Uterine smooth muscle cell (primary cell): ENCODE measurements at places on chromosomes 6 and 20. TPM values are rescaled to one million over a fixed set of nuclear protein-coding genes. Genes with fewer than 3 reads are reported as not detected.

The ESR1 gene
- 8.2 and 15.1 TPM in 2 replicates for total RNA-seq

The DYNLT2 gene
- total RNA-seq, result 1.5 and 2.0 TPM in 2 replicates

The TRERF1 gene
- 4.1 and 7.2 TPM in 2 replicates for total RNA-seq

The CALHM5 gene
- 1.00 and 3.0 TPM in 2 replicates for total RNA-seq

The ASIP gene
- total RNA-seq, result not detected in 2 replicates

The OR2H2 gene
- not detected in 2 replicates for total RNA-seq

The GPR6 gene
- not detected in 2 replicates for total RNA-seq

The ANKEF1 gene
- 1.00 and 1.9 TPM in 2 replicates for total RNA-seq

The SLC17A3 gene
- total RNA-seq, result not detected in 2 replicates

The KCNG1 gene
- total RNA-seq, result 78.0 and 103 TPM in 2 replicates

The CGA gene
- 0.77 TPM in 1 of 2 replicates, not detected in the other for total RNA-seq

The KIF25 gene
- total RNA-seq, result not detected in 2 replicates

The RAET1L gene
- not detected in 2 replicates for total RNA-seq

The TRIM10 gene
- 0.12 TPM in 1 of 2 replicates, not detected in the other for total RNA-seq

The ZNF831 gene
- not detected in 2 replicates for total RNA-seq

The KIAA0408 gene
- total RNA-seq, result 1.4 and 1.5 TPM in 2 replicates

The AARS2 gene
- total RNA-seq, result 25.7 and 31.5 TPM in 2 replicates

The TOX2 gene
- total RNA-seq, result 1.6 and 1.9 TPM in 2 replicates

The KCNK17 gene
- total RNA-seq, result not detected in 2 replicates

The PTK7 gene
- total RNA-seq, result 58.0 and 166 TPM in 2 replicates

The CD93 gene
- 0.44 and 1.00 TPM in 2 replicates for total RNA-seq

The TUBB1 gene
- not detected in 2 replicates for total RNA-seq

The BTN1A1 gene
- total RNA-seq, result not detected in 2 replicates

The ZNF292 gene
- total RNA-seq, result 31.3 and 37.9 TPM in 2 replicates

The OR2H1 gene
- total RNA-seq, result not detected in 2 replicates

The SLC22A2 gene
- 0.12 TPM in 1 of 2 replicates, not detected in the other for total RNA-seq

The RTEL1 gene
- 15.9 and 31.5 TPM in 2 replicates for total RNA-seq

The HLA-DQA2 gene
- total RNA-seq, result not detected in 2 replicates

The SLPI gene
- not detected in 2 replicates for total RNA-seq
